ENCODE measurements at places on chromosomes 7 and 10.

DNA sequence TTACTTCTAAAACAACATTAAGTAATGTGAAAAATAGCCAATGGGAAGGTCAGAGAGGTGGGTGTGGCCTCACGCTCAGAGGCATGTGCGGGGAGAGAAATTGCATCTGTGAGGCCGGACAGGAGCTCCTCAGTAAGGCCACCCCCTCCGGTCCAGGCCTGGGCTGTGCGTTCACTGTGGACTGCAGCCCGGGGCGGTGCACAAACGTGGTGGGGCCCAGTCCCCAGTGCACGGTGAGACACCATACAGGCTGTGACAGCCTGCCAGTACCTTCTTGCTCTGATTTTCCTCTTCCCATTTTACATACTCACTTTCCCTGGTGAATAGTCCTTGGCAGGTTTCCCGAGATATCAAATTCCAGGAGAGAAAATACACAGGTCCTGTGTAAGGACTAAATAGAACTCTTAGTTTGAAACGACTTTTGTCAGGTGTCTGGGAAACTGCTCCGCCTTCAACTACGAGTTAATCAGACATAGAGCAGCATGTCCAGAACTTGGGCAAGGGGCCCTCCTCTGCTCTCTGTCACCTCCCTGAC lies 174.1 kb upstream of the MKI67 start:
- no peak for DNase-seq

DNA sequence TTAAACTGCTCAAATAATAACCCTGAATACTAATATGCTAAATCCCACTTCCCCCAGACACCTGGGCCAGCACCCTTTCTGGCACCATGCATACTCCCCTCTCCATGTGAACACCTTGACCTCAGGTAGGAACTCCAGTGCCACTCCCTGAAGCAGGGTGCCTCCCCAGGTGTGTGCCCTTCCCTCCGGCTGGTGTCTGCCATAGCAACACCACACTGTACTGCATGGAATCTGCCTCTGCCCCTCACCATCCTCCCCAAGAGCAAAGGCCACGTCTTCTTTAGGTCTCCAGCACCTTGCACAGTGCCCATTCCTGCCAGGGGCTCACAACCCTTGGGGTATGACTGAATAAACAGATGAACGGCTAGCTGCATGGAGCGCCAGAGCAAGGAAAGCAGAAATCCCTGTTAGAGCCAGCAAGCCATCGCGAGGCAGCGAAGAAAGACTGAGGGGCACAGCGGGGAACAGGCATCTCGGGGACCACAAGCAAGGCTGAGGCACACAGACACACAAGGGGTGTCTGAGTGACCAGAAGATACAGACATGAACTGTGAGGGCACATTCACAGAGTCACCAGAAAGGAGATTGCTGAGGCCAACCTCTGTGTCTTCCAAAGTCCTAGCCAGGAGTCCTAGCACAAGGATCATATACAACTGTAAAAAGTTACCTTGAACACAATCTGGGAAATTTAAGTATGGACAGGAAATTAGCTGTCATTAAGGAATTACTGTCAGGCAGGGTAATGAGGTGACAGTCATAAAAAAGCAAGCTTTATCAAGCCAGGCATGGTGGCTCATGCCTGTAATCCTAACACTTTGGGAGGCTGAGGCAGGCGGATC lies 25.7 kb downstream of the COBL start:
- no peak for DNase-seq

DNA sequence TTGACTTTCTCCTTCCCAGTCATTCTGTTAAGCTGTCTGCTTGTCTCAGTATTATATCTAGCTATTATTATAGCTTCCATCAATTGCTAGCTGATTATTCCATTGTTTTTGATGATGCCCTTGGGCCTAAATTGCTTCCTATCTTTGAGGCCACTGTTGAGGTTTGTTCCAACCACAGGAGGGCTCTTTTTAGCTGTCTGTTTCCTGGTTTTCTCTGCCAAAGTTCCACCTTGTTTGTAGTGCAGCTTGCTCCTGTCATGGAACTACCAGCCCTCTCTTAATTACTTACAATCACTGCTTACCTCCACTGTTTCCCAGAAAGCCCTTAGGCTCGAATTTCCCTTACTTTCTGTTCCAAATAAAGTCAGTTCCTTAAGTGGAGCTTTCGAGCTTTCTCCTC lies 118.7 kb upstream of the SEC61G start:
- DNase-seq = no peak

DNA sequence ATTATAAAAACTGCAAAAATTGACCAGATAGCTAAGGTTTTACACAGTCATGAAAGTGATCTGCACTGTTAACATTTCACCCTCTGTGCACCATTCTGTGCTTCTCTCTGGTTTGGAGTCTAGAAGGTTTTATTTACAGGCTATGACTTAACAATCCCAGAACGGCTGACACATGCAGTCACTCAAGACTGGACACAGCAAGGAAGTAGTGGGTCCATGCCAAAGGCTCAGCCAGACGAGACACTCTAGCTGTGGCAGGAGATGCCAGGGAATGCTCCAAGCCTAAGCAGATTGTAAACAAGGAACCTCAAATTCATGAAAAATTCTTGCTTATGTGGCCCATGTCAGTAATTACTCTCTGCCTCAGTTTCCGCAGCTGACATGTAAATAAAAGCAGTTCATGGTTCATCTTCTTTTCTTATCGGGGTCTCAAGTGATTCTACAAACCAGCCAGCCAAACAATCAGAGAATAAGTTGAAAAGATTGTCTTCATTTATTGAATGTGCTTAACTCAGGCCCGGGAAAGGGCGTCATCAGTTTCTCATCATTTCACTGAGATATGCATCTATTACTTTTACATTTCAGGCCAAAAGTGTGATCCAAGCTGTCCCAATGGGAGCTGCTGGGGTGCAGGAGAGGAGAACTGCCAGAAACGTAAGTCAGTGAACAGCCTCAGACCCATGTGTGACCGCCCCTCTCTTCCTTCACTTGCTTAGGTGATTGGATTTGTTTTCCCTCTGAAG lies 132.1 kb downstream of the EGFR start:
- DNase-seq = no peak

GRCh38 chr7:110775046-110775445 lies 315.9 kb upstream of the LRRN3 start:
- DNase-seq = no peak

- DNase-seq = no peak
Observed at GRCh38 chr7:76063525-76063924, 15.6 kb downstream of the MDH2 start.

DNA sequence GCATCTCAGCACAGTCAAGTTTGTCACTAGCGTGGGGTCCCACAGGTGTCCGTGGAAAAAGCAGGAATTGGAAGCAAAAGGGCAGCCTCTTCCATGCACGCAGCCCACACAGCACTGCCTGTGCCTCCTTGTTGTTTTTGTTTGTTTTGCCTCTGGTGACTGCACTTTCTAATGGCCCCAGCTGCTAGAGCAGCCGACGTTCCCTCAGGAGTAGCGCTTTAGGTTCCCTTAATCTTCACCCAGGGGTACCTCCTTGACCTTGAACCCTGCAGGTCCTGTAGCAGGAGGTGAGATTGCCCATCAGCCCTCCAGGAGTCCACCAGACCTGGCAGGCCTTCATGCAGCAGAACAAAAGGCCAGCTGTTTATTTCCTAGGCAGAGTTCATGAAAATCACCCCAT lies 210.1 kb downstream of the CACNB2 start:
- DNase-seq = no peak

DNA sequence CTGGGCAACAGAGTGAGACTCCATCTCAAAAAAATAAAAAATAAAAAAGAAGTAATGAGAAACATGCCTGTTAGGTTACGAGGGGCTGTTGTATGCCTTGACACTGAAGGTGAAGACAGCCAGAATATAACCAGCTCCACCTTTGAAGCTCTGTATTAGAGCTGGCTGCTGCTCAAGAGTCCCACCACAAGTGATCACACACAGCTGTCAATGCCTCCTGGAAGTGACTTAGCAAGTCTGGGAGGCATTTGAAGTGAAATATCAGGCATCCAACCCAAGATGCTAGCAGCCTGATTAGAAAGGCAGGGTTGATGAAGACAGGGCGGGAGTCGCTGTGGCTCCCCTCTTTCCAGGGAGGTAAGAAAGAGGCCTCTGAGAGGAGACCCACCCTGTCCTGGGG lies 34.1 kb upstream of the INPP5F start:
- no peak for DNase-seq

DNA sequence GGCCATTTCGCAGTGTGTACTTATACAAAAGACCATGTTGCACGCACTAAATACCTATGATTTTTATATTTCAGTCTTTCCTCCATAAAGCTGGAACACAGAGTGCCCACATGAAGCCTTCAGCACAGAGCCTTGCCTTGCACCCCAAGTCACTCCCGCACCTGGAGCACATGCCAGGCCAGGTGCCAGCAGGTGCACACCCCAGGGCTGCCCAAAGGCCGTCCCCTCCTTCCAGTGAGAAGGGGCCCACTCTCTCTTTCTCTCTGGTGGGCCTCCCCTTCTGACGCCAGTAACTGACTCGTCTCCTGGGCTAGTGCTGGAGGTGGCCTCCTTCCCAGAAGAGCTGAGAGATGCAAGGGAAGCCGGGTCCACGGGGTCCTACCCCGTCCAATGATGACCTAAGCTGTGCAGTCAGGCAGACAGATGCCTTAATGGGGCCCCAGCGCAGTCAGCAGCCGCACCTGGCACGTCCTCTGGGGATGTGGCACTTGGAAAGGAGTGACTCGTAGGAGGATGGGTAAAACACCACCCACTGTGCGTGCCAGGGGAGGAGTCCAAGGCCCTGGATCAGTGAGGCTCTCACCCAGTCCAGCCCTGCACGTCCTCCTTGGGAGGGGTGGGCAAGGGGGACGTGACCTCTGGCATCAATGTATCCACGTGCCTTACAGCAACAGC lies 17.7 kb upstream of the SHH start:
- DNase-seq = no peak

DNA sequence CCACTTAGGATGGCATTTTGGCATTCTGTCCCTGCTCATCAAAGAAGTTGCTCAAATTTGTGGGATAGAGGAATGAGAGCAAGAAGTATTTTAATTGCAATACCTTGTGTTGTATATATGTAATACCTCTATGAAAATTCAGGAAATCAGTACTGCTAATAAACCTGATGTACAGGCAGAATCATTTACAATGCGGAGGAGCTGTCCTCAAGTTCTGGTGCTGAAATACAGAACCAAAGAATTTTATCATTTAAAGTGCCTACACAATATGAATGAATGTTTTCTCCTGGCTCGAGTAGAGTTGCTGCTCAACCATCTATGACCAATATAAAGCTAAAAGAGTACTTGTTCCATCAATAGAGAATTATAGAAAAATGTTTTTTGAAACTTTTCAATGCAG lies 305.8 kb downstream of the PLXNA4 start:
- DNase-seq = no peak

- no peak for DNase-seq
Observed at GRCh38 chr7:1113548-1113885, 25.6 kb downstream of the GPER1 start.

GRCh38 chr7:115178835-115179234 lies 256.9 kb downstream of the MDFIC start:
- peak; percentile 1 for DNase-seq

DNA sequence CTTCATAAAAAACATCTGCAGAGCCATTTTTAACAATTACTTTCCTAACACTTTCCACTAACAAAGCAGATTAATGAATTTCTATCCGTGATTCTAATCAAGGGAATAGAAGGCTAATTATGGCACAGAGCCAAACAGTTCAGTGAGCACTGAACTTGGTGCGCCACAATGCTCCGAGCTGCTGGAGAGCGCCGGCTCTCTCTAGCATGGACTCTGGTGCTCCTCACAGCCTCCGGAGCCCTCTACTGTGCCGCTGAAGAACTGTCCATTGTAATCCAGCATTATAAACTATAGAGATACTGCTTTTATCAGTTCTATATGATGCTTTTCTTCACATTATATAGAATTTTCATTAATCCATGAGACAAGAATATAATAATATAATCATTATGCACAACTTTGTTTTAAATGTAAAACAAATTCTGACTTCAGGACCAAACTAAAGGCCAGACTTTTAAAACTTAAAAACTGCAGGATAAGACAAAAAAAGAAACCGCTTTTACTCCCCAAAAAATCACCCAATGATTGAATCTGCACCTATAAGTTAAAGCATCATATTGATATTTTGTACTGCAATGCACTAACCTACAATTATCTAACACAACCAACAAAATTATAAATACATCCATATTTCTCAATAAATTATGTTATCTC lies 123.6 kb downstream of the RNF32 start:
- peak; percentile 71 for DNase-seq

DNA sequence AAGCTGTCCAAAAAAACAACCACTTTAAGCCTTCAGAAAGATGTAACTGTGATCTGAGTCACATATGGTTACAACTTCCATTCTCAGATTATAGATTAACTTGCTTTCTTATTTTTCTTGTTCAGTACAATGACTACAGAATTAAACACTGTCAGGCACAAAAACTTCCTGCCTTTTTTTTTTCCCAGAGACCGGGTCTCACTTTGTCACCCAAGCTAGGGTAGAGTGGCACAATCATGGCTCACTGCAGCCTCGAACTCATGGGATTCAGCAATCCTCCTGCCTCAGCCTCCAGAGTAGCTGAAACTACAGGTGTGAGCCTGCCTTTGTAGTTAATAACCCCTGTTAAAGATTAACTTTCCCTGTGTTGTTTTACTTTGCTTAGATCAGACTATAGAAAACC lies 163.2 kb downstream of the AVL9 start:
- DNase-seq = no peak

DNA sequence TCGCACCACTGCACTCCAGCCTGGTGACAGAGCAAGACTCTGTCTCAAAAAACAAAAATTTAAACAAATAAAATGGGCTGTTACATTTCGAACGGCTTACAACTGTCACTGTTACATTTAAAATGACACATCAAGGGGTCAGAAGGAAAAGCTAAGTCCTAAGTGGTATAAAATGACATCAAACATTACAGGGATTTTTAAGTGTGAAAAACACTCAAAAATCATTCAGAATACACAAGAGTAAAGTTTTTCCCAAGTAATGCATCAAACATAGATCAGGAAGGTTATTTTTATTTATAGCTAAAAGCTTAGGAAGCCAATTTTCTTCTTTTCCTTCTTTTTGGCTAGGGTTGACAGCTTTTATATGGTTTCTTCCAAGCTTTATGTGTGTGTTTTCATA lies 39.0 kb downstream of the CCDC3 start:
- DNase-seq = no peak

- DNase-seq = no peak
Observed at GRCh38 chr10:102245932-102246251, 560 bp downstream of the GBF1 start.

DNA sequence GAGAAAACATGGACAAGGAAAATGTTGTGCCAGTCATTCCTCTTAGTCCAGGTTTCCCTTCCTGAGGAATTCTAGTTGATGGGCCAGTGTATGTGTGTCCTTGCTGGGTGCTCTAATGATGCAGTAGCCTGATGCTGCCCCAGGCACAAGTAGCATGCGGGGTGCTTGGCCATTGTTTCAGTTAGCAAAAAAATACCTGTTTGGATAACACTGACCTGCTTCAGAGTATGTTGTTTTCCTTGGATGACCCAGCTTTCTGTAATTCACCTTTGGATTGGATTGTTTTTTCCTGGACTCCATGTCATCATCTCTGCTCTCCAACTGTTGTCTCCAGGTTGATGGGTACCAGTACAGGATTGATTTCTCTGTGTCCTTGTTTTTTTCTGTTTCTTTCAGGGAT lies 169.2 kb downstream of the SND1 start:
- no peak for DNase-seq

- DNase-seq = no peak
Observed at GRCh38 chr7:122988333-122988732, 7.2 kb downstream of the TAS2R16 start.
